Ureter (tissue), 1 donor: ENCODE measurements at places on chromosomes 3 and 15.
A peak's percentile ranks its signal among the peaks of the same experiment; 100 is the strongest.

DNA sequence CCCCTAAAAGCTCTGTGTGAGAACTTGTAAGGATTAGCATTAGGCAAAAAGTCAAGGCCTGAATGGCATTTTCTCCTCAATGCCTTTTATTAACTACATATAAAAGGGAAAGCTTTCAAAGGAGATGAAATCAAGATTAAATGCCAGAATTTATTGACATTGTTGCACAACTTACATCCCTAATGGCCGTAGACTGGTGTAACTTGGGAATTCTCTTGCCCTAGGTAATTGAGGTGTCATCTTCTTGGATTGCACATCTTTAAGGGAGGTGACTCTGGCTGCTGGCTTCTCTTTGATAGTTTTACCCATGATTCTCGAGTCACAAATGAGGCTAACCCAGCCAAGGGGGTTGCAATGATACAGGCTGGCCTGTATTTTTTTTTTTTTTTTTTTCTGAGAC is 249.1 kb downstream of the TBL1XR1 start:
- DNase-seq, result no peak

DNA sequence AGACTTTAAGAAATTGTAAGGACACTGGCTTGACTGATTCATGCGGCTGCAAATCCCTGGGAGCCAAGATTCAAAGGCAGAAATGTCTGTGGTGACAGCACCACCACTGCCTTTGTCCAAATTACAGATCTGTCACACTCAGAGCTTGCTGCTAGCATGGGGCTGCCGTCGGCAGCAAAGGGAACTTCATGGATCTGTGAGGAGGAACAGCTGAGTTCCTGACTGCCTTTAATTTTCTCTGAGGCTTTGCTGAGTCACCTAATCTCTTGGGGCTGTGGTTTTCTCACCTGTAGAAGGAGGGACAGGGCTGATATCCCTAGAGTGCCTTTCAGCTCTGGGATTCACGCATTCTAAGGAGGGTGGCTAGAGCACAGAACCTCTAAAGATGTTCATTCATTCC is 4.1 kb upstream of the PAK6 start:
- DNase-seq, result no peak

GRCh38 chr15:68646156-68646555 is 67.4 kb downstream of the CORO2B start:
- no peak for DNase-seq

DNA sequence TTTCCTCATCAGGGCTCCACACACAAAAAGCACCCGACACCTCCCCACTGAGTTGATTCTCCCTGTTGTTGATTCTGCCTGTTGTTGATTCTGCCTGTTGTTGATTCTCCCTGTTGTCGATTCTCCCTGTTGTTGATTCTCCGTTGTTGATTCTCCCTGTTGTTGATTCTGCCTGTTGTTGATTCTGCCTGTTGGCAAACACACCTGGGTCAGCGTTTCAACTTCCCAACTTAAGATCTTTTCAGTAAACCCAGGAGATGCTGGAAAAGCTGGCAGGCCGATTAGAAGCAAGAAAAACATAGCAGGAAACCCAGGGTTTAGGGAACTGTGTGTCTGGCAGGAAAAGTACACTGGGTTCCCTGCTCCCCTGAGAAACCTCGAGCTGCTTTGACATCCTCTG is 47.9 kb downstream of the TNK2 start:
- DNase-seq, result no peak

DNA sequence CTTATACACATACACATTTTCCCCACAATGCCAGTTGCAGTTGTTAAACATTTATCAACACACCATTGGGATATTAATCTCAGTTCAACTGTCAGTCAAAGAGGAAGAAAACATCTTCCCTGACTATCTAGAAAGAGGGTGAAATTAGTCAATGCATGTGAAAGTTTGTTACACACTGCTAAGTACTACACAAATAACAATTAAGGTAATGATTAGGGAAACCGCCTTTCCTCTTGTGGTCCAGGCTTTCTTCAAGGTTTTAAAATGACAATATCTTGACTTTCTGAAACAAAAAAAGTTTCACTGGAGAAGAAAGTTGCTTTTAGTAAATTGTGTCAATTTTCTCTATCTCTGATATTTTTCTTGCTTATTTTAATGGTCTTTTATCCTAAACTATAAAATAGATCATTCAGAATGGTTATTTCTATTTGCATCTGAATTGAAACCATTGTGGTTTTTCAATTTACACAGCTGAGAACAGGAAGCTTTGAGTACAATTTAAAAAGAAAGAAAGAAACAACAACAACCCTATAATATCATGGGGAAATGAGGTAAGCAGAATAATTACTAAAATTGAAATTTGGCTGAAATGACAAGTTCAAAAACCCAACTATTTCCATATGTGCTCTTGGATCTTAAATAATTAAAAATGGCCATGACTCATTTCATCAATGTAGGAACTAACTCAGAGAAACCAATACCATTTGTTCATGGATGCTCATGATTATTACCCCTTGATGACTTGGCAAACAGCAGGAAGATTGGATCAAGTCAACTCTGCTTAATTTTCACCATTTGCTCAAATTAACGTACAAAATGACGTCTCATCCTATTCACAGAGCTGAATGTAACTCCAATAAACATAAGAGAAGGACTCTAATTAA is 31.7 kb downstream of the GPR149 start:
- DNase-seq, result no peak

- no peak for DNase-seq
Measured at GRCh38 chr15:42456971-42457370, 34.0 kb downstream of the ZNF106 start.

DNA sequence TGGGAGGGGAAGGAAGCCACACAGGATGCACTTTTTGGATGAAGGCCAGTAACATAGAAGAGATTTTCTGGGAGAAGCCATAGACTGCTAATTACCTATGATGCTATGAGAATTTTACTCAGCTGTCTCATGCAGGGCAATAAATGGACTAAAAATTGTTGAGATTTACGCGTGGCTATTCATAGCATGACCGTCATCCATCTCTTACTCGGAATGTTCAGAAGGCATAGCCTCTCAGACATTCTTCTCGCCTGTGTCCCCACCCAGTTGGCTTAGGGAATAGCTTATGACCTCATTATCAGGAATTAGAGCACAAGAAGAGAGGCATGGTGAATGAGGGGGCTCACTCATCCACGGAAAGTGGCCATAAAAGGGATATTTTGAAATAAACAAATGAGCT is 107.9 kb upstream of the ATP10A start:
- DNase-seq, result no peak

DNA sequence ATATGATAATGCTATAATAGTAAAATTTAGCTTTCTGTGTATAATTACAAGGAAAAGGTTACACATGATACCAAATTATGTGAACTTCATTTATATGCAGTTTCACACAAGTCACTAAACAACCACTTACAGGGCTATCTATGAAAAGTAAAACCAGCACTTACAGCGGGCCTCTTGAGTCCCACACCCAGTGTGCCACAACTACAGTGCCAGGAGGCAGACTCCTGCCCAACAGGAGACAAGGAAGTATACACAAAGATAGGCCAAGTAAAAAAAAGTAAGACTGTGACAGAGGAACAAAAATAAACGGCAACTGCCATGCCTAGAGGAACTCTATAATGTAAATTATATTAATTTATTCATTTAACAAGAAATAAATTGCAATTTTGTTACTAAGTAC is 53.4 kb upstream of the NEK10 start:
- DNase-seq, result no peak

- no peak for DNase-seq
Measured at GRCh38 chr3:13417166-13417947, 2.8 kb downstream of the NUP210 start.

DNA sequence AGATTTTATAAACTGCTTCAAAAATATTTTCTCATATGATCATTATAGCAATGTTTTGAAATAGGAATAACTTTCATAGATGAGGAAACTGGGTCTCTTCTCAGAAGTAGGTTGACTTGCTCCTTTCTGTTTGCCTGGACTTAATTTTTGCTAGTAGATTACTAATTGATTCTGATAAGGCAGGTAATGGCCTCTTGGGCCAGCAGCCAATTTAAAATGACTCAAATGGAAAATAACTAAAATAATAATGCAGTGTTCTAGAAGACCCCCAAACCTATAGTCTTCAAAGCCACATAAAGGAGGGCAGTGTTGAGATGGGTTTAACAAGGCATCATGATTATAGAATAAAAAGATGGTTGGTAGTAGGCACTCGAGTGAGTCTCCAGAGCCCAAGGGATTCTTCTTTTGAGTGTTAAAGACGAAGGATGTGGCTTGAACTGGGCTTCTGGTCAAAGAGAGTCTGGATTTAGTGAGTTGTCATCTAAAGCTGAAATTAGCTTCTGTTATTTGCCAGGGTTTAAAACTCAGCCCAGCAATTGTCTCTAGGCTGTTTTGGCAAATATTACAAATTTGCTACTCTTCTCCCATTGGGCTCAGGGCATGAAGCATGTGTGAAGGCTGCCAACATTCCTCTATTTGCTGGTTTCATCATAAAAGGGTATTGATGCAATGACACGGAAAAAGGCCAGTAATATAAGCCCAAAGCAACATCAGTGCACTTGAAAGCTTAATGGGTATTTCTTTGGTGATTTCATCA is 297.1 kb upstream of the MEIS2 start:
- no peak for DNase-seq

DNA sequence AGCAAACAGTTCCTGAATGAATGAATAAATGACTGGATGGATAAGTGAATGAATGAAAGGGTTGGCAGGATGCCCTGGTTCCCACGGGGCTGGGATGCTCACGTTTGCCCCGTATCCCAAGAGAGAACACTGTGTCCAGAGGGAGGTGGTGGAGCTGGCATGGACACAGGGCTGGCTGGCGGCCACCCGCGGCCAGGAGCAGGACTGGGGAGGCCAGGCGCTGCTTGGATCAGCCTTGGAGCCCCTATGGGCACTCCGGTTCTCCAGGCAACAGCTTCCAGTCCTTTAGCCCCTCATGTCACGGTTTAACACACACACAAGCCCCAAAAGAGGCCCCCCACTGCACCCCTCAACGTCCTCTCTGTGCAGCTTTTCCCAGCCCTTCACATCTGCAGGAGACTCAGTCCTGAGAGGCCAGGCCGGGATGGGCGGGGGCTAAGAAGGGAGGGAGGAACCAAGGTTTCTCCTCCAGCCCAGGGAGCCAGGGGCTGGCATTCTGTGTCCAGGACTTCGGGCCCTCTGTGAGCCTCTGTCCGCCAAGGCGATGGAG is 86.0 kb upstream of the ALDH1L1 start:
- peak; percentile 70 for DNase-seq

GRCh38 chr3:72481542-72481941 is 366.7 kb downstream of the SHQ1 start:
- DNase-seq, result no peak

GRCh38 chr3:121463745-121464144 is 82.0 kb downstream of the POLQ start:
- no peak for DNase-seq

GRCh38 chr3:122902326-122902725 is 107.5 kb downstream of the SLC49A4 start:
- DNase-seq, result no peak

GRCh38 chr15:72199721-72200212 is 2.2 kb upstream of the GRAMD2A start:
- DNase-seq, result peak; percentile 85

- DNase-seq, result no peak
Measured at GRCh38 chr3:195040094-195040493, 230.9 kb downstream of the XXYLT1 start.

GRCh38 chr15:55475842-55476241 is 32.2 kb downstream of the DNAAF4 start:
- DNase-seq, result no peak

- DNase-seq, result no peak
Measured at GRCh38 chr3:41193794-41194539, 5.3 kb upstream of the CTNNB1 start.

DNA sequence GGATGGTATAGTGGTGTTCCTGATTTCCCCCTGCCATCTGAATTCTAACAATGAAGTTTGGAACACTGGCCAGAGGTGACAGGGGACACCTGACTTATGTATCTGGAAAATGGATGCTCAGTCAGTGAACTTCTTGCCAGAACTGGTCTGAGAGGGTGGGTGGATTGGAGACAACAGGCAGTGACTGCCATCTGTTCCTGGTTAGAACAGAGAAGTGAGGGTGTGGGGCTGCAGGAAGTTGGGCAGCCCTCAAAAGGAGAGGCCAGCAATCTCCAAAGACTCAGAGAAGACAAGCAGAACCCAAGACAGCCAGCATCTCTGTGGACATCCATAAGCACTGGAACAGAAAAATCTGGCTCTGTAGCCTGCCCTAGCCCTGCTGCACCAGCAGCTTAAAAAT is 50.5 kb downstream of the ANP32A start:
- peak; percentile 27 for DNase-seq
